ENCODE measurements at places on chromosomes 6 and 20.

DNA sequence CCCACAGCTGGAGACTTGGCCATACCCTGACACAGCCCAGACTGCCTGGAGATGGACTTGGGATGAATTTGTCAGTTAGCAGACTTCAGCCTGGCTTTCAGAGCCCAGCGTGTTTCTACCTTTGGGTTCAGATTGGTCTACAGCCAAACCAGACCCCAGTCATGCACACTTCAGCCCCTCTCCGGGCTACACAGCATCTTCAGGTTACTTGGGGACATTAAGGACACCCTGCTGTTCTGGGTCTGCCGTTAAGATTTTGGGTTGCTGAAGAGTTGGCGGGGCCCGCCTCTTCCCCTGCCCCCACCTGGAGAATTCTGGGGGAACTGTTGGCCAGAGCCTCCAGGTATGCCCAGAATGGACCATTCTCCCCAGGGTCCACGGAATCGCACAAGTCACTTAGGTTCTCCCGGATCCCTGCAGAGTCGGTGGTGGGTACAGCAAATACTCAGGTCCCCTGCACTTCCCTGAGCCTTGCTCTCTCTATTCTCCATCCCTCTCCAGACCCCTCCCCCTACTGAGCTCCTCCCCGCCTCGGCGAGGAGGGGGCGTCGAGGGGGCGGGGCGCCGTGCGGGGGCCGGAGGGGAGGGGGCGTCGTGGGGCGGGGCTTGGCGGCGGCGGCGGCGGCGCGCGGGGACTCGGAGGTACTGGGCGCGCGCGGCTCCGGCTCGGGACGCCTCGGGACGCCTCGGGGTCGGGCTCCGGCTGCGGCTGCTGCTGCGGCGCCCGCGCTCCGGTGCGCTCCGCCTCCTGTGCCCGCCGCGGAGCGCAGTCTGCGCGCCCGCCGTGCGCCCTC, at the start of gene PTK7:
TSS of gene PTK7 (plus strand) at position 645 of the 794 bp plus-strand sequence. CDS start 175 bp downstream, outside the sequence.
- no peak for DNase-seq

DNA sequence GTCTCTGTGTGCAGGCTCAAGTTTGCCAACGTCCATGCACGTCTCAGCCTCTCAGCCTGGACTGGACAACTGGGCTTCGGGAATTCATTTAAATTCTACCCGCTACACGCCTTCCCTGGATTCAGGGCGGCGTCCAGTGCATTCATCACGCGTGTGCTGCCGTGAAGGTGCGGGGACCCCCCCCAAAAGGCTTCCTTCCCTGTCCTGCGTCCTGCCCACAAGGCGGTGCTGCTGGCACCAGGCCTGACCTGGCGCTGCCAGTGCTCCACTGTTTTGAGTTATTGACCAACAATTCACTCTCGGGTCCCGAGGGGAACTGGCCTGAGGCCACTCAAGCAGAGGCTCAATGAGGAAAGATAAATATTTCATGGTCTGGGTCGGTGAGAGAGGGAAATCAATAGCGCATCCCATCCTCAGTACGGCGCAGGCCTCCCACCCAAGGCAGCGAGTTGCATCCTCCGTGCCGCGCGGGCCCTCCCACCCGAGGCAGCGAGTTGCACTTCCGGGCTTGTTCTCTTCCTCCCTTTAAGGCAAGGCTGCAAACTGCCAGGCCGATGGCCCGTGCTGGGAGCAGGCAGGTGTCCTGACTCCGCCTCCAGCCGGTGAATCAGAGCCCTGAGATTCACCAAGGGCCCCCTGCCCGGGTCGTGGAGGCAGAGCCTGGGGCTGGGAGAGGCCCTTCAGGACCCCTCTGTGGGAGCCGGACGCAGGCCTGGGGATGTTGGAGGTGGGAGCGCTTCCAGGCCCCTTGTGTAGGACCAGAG, 22.8 kb upstream of the BHLHE23 start:
- DNase-seq: no peak

GRCh38 chr6:42409581-42409980, 42.1 kb downstream of the TRERF1 start:
- no peak for DNase-seq

GRCh38 chr6:44898296-44898930, 429.7 kb upstream of the RUNX2 start:
- no peak for DNase-seq

DNA sequence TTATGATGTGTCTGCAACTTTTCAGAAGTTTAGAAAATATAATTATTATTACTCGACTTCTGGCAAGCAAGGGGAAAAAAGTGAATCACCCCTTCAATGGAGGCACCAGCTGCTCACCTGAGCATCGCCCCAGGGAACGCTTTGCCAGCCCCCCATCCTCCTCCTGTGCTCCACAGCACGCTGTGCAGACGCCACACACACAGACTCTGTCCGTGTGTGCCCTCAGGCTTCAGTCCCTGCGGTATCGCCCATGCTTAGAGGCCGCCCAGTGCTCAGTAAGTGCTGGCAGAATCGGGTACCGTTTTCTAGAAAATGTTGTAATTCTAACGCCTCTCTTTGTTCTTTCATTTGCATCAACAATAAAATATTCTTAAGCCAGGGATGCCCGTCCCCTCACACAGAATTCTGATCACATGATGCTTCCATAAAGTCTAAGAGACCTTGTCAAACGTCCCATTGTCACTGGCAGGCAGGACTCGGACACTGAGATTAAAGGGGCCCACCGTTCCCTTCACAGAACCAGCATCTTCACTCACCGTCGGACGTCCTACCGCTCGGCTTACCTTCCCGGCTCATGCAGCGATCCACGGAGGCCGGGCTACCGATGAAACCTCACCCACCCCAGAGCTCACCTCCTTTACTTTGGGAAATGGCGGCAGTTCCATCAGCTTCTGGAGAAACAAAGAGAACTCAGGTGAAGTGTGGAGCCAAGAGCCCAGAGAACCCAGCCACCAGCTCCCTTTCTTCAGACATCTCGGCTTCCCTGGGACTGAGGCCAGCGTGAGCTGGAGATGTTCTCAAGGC, 105.5 kb downstream of the DLL1 start:
- DNase-seq: no peak

DNA sequence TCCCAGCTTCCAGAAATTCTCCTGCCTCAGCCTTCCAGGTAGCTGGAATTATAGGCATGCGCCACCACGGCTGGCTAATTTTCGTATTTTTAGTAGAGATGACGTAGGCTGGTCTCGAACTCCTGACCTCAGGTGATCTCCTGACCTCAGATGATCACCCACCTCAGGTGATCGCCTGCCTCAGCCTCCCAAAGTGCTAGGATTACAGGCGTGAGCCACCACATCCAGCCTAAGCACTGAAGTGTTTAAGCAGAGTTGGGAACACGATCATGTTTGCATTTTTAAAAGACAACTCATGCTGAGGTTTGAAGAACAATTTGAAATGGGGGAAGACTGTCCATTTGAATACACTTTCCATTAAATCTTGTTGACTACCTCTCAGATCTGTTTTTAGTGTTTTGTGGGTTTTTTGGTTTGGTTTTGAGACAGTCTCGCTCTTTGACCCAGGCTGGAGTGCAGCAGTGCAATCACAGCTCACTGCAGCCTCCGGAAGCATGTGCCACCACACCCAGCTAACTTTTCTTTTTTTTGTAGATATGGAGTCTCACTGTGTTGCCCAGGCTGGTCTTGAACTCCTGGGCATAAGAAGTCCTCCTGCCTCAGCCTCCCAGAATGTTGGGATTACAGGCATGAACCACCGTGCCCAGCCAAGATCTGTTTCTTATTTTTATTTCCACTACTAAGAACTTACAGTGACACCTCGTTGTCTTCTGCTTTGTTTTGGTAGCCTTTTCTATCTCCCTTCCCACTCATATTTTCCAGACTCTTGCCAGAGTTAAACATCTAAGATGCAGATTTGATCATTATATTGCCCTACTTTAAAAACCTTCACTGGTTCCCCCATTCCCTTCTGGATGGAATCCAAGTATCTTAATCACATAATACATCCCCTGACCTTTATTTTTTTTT, 5.5 kb downstream of the CASP8AP2 start:
- no peak for DNase-seq

- no peak for DNase-seq
These were observed 41.7 kb downstream of the TXNDC5 start for GRCh38 chr6:7868926-7869325.

DNA sequence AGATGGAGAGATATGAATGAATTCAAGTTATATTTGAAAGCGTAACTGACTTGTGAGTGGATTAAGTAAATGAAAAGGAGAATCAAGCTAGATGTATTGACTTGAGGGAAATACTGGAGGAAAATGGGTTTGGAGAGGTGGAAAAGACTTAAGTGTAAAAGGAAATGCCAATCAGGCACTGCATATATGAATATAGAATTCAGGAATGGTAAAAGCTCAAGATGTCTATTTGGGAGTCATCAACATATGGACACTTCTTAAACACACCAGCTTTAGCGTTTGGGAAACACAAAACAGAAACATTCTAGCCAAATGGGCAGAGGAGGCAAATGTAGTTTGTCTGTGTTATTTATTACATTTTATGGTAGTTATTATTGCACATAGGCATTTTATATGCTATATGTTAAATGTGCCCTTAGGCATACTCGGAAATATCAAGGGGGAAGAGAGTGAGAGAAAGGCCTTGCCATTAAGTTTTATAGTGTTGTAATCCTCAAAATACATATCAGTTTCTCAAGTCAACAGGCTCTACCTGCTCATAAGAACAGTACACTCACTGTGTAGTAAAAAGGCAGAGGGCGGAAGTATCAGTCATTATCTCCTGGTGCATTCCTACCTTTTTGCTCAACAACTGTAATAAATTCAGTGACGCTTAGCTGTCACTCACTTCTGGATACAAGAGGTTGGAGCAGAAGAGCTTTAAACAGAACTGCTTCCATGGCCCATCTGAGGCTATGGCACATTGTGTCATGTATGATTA, 33.7 kb upstream of the ME1 start:
- no peak for DNase-seq

- no peak for DNase-seq
These were observed 541.7 kb upstream of the BTBD3 start for GRCh38 chr20:11375966-11376365.

GRCh38 chr6:50990750-50991446, 172.2 kb downstream of the TFAP2B start:
- no peak for DNase-seq

DNA sequence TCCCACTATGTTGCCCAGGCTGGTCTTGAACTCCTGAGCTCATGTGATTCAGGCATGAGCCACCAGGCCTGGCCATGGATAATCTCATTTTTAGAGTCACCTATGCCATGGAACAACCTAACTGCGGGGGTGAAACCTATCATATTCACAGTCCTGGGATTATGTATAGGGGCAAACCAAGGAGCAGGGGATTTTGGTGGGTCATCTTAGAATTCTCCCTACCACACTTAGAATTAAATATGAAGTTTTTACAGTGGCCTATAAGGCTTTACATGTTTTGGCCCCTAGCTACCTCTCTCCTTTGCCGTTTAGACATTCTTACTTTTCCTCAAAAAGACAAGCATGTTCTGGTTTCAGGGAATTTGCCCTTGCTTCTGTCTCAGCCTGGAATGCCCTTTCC, 20.6 kb upstream of the VEGFA start:
- DNase-seq: no peak

DNA sequence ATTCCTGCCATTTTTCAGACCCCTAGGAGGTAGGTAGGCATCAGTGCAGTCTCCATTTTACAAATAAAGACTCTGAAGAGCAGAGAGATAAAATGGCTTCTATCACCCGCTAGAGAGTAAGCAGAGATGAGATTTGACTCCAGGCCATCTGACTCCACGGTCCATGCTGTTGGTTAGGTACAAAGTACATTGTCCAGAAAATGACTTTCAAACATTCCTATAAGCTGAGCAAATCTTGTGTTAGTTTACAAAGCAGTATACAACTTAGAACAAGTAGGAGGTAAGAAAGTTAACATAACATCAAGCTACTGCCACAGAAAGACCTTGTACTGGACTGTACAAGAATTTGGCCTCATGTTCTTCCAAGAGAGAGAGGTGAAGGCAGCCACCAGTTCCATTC, 14.9 kb downstream of the BTN1A1 start:
- no peak for DNase-seq

GRCh38 chr20:47586649-47587294, 85.1 kb downstream of the NCOA3 start:
- DNase-seq: no peak

DNA sequence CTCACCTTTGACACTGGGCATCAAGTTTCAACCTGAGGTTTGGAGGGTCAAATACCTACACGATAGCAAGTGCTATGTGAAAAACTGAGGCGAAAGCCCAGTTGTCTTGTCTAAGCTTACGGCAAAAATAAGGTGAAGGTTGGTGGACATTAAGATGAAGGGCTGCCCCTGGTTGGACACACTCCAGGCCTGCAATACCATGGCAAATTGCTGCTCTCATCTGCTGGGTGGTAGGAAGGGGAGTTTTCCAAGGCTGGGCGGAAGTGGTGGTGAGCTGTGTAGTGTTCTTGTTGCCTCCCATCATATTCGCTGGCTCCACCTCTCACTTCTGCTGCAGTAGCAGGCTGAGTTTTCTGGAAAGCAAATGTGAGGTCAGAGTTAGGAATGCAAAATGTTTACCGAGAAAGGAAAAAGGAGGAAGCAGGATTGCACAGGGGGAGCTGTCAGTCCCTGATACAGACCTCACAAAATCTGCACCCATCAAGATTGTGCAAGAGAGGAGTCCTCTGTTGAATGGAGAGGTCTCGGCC, 33.7 kb downstream of the SCP2D1 start:
- no peak for DNase-seq

DNA sequence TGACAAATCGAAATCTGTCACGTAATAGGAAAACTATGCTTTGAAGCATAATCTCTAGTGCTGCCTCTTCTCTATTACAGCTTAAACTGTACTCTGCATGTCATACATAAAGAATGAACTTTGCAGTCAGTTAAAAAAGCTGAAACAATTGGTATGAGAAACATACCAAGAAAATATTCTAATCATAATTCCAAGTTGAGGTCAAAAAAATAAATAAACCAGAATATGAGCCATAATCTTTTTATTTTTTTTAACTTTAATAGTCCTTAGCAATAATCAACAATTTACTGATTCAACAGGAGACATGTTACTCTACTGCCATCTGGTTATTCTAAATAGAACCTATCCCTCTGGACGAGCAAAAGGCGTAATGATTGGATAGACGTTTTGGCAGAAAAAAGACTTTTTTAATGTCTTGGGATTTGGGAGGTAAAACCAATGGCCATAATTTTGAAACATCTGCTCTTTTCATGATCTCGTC, 224.4 kb upstream of the FLRT3 start:
- no peak for DNase-seq
